Hindlimb muscle (tissue), 1 donor: ENCODE measurements at places on chromosomes 6 and 20.

DNA sequence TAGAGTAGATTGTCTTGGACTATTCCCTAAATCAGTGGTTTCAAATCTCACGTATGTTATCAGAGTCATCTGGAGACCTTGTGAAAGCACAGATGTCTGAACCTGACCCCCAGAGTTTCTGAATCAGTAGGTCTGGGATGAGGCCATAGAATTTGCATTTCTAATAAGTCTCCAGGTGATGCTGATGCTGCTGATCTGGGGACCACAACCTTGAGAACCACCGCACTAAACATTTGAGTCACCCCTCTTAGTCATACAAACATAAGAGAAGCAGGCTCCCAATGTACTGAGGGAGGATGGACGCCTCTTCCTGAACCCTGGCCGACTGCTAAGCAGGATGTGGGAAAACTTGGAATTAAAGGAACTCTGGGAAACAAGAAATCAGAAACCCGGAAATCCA lies 187.8 kb upstream of the PRDM1 start:
- no peak for DNase-seq

DNA sequence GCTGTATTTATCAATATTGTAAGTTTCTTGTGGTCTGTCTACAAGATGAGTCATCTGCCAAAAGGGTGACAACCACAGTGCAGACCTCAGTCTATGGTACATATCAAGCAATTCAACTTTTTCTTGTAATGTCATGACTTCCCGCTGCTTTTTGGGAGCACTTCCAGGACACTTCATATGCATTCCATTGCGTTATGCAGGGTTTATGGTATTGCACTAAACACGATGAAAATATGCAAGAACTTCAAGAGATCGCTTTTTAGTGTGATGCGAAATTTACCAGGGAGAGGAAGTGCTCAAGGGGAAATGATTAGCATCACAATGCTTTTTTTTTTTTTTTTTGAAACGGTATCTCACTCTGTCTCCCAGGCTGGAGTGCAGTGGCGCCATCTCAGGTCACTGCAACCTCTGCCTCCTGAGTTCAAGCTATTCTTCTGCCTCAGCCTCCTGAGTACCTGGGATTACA lies 166.5 kb downstream of the TFAP2A start:
- no peak for DNase-seq

GRCh38 chr20:11136691-11137090 lies 462.9 kb upstream of the JAG1 start:
- no peak for DNase-seq

DNA sequence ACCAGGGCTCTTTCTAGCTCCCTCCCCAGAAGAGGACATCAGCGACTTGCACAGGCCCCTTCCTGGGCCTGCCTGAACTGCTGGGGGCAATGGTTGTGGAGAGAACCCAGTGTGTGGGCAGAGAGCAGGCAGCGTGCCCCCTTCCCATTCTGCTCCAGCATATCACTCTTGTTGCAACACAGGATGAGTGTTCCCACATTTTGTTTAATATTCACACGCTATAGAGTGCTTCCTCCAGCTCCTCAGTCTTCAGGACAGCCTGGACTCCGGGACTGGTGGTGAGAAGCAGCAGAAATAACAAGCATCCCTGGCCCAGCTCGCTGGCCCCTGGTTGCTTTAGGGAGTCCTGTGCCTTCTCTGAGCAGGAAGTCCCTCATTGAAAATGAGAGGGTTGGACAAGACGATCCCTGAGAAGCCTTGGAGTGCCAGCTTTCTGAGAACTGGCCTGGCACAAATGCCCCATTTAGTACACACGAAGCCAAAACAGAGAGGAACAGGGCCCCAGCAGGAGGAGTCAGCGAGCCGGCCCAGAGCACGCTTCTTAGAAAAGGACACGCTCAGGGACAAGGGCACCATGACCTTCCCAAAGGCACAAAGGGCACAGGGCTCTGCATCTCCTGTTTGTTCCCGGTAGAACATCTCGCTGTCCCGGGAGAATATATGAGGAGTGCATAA lies 84.2 kb upstream of the FOXC1 start:
- DNase-seq = no peak

DNA sequence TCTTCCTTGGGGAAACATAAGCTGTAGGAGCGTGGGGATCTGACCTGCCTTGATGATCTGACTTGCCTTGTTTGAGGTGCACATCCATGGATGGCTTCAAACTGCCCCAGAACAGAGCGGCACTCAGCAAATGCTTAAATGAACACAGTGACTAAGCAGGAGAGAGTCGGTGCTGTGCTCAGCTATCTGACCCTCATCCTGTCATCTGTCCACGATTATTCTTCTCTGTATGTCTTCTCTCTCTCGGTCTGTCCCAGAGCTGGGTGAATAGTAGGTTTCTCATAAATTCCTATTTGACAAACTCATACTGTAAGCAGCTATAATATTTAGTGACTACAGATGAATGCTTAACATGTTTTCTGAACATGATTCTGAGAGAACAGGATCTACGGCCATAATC lies 37.3 kb downstream of the TRAM2 start:
- no peak for DNase-seq

GRCh38 chr20:23157734-23158133 lies 71.6 kb upstream of the CD93 start:
- DNase-seq = no peak

DNA sequence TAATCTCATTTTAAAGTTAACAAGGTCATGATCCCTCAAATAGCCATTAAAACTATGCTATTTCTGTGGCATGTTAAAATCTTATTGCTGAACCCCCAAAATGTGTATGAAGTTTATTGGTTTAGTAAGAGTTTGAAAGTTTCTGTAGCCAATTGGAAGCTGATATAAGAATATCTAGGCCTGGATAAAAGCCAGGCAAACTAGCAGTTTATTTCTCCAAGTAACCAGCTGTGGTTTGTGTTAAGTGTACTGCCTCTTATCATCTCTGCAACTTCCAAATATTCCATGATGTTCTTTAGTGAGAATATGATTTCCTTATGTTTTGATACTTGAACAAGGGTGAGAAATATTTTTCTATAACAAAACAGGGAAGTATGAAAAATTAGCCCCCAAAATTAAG lies 76.7 kb downstream of the PRSS35 start:
- no peak for DNase-seq

GRCh38 chr6:43984442-43985321 lies 142.6 kb downstream of the MRPL14 start:
- DNase-seq = peak; percentile 89

DNA sequence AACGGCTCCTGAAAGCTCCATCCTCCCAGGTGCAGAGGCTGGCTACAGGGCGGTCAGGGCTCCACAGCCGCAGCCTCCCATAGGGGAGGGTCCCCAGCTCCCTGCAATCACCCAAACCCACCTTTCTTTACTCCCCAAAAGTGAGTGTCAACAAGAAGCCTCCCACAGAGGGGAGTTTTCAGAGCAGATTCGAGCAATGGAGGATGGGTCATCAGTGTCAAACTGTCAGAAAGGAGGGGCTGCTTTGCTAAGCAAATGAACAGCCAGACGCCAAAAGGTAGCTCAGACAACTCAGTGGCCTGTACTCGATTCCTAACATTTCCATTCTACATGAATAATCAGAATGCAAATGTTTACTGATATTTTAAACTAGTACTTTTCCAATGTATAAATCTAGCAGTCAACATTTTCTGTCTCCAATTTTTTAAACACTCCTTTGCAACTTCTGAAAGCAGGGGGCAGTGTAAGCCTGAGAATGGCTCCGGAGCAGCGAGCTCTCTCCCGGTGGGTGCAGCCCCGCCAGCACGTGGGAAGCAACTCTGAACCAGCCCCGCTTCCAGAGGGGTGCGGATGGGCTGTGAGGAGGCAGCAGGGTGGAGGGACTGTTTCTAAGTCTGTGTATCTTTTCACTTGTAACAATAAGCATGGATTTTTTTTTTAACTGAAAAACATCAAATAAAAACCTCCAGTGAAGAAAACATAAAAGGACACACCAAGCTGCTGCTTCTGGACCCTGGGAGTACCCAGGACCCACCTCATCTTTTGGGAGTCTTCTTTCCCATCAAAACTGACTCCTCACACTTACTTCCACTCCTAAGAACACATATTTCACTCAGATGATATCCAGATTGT lies 54.9 kb downstream of the TAF4 start:
- peak; percentile 60 for DNase-seq

DNA sequence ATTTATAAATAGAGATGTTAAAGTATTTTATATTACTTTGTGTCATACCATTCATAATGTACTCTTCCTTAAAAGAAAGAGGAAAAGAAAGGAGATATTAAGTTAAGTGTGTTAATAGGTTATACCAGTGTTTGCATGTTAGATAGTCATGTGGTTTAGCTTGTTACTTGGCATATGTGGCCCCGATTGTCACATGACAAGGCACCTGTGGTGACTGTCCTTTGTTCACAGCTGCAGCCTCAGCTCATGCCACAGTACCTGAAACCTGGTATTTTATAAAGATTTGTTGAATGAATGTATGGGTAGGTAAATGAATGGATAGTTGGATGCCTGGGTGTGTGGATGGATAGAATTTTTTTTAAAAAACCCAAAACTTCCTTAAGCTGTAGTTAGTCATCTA lies 306.1 kb upstream of the FLRT3 start:
- no peak for DNase-seq

DNA sequence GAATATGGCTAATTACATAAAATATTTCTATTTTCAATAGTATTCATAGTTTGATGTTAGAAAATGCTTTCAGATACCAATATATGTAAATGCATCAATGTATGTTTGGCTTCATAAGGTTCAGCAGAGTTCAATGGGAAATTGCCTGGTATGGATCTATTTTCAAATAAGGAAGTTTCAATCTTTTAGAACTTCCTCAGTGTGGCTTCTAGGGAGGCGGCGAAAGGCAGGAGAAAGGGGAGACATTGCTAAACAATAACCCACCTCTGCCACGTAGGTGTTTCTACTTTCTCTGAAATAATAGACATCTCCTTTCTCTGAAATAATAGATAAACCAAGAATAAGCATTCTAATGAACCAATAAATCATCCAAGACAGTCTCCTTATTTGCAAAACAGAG lies 237.7 kb upstream of the RAB32 start:
- no peak for DNase-seq

- DNase-seq = no peak
Observed at GRCh38 chr20:10662151-10662550, 11.6 kb downstream of the JAG1 start.

DNA sequence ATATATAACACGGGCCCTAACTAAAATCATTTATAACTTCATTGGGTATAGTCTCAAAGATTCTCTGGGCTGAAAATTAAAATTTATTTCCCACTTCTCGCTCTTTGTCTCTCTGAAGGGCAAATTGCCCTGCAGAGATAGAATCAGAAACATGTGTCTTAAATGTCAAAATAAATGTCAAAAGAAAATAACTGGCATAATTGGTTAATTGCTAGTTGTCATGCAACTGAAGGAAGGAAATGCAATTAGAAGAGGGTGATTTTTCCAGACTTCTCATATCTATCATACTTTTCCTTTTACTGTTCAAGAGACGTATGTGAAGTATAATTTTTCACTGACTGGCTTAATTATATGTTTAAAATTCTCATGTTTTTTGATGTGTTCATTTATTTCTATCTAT lies 80.3 kb upstream of the HMGCLL1 start:
- no peak for DNase-seq

DNA sequence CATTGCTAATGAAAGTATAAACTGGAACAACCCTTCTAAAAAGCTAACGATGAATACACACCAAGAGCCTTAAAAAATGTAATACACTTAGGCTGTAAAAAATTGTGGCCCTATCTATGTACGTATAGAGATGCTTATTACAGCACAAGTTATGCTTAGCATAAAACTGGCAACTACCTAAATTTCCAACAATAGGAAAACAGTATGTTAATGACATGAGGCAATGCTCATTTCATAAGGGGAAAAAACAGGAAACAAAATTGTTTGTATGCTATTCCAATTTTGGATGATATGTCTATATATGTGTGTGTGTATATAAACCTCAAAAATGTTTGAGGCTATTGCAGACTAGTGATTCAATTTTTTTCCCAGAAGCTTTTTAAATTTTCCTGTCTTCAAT lies 82.5 kb downstream of the DTNBP1 start:
- DNase-seq = no peak

GRCh38 chr6:134676307-134677281 lies 273.3 kb downstream of the ALDH8A1 start:
- no peak for DNase-seq

- DNase-seq = no peak
Observed at GRCh38 chr6:112951829-112952228, 604.7 kb downstream of the RFPL4B start.

DNA sequence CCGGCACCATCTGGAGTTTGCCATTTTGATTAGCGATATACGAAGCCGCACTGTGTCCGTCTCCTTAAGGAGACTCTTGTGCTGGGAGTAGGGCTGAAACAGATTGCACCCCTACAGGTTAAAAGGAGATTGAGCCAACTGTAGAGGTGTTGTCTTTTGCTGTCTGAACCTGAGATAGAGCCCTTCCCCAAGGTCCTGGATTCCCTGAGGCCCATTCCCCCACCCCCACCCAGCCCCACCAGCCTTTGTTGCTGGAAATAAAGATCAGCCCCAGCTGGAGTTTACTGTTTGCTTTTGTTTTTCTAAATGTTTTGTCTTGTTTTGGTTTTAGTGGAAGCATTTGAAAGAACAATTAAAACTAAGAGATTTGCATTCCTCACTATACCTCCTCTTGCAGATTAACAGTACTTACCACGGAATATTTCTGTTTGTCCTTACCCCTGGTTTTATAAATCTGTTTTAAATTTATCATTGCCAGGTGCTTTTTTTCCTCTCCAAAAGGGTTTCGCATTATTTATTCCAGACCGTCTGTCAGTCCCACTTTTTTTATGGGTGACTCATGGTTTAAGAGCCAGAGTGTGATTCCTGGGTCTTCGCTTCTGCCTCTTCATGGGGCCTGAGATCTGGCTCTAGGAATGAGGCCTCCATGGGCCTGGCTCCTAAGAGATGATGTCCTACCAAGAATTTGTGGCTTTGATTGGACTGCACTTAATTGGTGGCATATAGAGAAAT lies 169.2 kb downstream of the DTNBP1 start:
- no peak for DNase-seq

GRCh38 chr6:132205946-132206345 lies 195.3 kb downstream of the MOXD1 start:
- no peak for DNase-seq

- DNase-seq = no peak
Observed at GRCh38 chr6:89975991-89976693, 81.9 kb downstream of the GJA10 start.

DNA sequence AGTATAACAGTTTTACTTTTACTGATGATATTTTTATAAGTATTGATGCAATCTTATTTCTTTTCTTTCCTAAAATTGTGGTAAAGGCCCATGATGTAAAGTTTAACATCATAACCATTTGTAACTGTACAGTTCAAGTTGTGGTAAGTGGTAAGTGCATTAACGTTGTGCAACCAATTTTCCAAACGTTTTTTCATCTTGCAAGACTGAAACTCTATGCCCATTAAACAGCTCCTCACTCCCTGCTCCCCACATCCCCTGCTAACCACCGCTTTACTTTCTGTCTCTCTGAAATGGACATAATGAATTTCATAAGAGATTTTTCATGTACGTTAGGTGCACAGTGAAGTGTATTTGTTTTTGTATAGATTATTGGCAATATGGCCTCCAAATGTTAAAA lies 106.0 kb downstream of the PACRG start:
- DNase-seq = no peak

- peak; percentile 47 for DNase-seq
Observed at GRCh38 chr20:54208548-54209176, 775 bp downstream of the PFDN4 start.

GRCh38 chr20:51400051-51400926 lies 142.2 kb downstream of the NFATC2 start:
- no peak for DNase-seq

GRCh38 chr6:149830731-149831307 lies 33.3 kb downstream of the LRP11 start:
- peak; percentile 41 for DNase-seq
